Cardiac fibroblast (primary cell): ENCODE measurements at places on chromosomes 3 and 15.

GRCh38 chr3:13025090-13025489 is 48.1 kb downstream of the IQSEC1 start:
- peak; percentile 77 for DNase-seq

- DNase-seq, result peak; percentile 49
These were observed 439.0 kb upstream of the ADAMTS9 start for GRCh38 chr3:65126527-65127410.

GRCh38 chr15:66040211-66040892 is 171.1 kb downstream of the RAB11A start:
- no peak for DNase-seq

- DNase-seq, result no peak
These were observed 869 bp downstream of the PLA1A start for GRCh38 chr3:119598410-119599098.

- no peak for DNase-seq
These were observed 23.7 kb downstream of the TPM1 start for GRCh38 chr15:63066272-63066671.

- DNase-seq, result no peak
These were observed 31.3 kb downstream of the LRRC28 start for GRCh38 chr15:99282586-99282985.
